ENCODE measurements at places on chromosomes 16 and 17. TPM values are rescaled to one million over a fixed set of nuclear protein-coding genes. Genes with fewer than 3 reads are reported as not detected.

DNA sequence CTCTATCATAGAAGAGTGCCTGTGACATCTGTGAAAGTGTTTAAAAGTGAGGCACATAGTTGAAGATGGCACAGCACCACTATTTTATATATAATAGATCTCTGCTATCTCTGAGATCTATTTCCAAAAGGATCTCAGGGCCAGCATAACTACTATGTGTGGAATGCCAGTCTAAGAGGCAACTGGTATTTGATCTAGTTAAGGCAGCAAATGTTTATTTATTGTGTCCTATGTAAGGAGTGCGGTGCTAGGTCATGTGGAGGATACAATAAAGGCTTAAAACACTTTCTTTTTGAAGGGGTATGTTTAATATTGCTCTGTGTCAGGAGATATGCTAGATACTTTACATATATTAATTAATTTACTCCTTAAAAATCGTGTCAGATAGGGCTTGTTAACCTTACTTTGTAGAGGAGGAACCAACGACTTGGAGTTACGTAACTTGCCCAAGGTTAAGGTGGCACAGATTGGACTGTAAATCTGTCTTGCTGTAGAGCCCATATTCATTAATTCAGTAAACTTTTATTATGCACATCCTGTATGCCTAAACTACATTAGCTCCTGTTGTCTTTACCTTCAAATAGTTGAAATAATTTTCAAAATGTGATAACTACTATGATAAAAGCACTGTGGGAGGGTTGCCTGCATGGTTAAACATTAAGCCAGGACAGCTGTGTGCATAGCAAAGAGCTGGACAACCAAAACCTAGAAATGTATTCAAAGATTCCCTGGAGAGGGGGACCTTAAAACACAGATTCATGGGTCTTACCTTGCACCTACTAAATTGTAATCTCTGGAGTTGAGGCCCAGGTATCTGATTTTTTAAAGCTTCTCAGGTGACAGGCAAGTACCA, 83.3 kb downstream of the NLK start:
- no peak for DNase-seq
- H3K4me3 ChIP-seq: no peak overlapping the region
- no peak overlapping the region for H3K27ac ChIP-seq
- no peaks in the 10 kb centered on the region for H3K36me3 ChIP-seq
- no peaks in the 10 kb centered on the region for H3K27me3 ChIP-seq

- peaks cover 8% of the 10 kb centered on the region for H3K27me3 ChIP-seq
- H3K4me1 ChIP-seq: peaks cover 8% of the 10 kb centered on the region
- DNase-seq: peak; percentile 87
- peak overlapping the region; percentile 49 for H3K4me3 ChIP-seq
- H3K27ac ChIP-seq: no peak overlapping the region
These were observed 64.4 kb upstream of the DNAJA2 start for GRCh38 chr16:47037746-47038458.

DNA sequence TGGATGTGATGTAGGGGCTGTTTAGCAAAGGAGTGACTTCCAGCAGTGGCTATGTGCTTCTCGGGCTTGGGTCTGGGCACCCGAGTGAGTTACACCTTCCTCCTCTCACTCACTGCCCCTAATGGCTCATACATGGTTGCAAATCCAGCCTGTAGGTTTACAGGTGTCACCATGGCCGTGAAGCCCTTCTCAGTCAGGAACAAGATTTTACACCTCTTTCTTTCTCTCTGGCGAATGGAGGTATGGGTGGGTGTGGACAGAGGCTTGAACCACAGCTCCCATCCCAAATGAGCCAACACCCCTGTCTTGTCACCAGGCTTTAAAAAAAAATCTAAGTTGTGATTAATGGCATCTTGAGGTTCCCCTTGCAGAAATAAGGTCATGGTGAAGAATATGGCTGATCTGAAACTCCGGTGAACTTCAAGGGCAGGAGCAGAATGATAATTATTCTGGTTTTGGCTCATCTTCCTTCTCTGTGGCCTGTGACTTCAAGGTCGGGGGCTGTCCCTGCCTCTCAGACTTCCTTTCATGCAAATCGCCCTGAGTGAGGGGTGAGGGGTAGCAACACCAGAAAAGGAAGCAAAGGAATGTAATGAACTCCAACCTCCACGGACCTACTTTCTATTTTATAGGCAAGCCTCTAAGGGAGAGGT, 331.2 kb downstream of the MAF start:
- H3K4me1 ChIP-seq: no peaks in the 10 kb centered on the region
- DNase-seq: no peak
- H3K4me3 ChIP-seq: no peak overlapping the region
- no peak overlapping the region for H3K27ac ChIP-seq
- H3K36me3 ChIP-seq: no peaks in the 10 kb centered on the region

DNA sequence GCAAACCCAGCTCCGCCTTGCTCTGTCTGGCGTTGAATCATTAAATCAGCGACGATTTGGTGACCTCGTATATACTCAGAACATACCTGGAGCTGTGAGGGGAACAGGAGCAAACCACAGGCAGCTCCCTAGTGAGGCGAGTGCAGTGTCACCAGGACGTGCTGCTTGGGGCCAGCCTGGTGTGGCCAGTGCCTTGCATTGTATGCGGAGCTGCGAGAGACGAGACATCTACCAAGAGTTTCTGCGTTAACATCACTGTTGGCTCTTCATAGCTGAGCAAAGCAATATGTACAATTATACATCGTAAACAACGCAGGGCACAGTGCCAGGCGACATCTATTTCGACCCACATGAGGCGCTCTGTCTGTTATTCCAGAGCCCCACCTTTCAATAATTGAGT, 27.9 kb downstream of the MINK1 start:
- H3K27me3 ChIP-seq: no peaks in the 10 kb centered on the region
- H3K4me1 ChIP-seq: peaks cover 28% of the 10 kb centered on the region

- no peak overlapping the region for H3K27ac ChIP-seq
- no peak for DNase-seq
- peaks cover 34% of the 10 kb centered on the region for H3K36me3 ChIP-seq
- peaks cover 28% of the 10 kb centered on the region for H3K4me1 ChIP-seq
These were observed 553 bp downstream of the RHBDL1 start for GRCh38 chr16:675884-676564.

- peaks cover 75% of the 10 kb centered on the region for H3K36me3 ChIP-seq
- no peaks in the 10 kb centered on the region for H3K27me3 ChIP-seq
- H3K4me1 ChIP-seq: peaks cover 3% of the 10 kb centered on the region
- H3K27ac ChIP-seq: no peak overlapping the region
These were observed 59.0 kb upstream of the ATP2A3 start for GRCh38 chr17:4023220-4023619.

DNA sequence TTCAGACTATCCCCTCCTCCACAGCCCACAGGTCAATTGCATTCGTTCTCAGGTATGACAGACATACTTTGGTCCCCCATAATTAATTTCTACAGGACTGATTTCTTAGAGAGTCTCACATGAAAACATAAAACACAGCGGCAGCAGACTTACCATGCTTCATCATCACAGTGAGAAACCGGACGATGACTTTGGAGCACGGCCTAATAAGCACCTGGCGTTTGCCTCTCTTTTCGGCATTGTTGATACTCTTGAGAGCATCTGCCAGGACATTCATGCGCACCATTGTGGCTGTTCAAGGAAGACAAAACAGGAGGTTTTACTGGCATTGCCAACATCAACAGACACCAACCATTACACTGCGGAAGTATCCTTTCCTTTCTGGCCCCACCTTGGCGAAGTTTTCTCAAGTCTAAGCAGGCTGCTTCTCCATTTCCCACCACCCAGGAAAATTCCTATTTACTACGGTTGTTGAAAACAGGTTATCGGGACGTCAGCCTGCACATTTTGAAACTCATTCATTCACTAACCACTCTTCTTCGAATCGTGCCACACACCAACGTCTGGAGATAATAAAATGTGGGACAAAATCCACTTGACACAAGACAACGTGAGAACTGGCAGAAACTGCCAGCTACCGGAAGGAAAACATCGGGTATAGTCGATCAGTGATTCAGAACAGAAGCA, 1.2 kb downstream of the RPS15A start:
- peak overlapping the region; percentile 77 for H3K27ac ChIP-seq
- no peaks in the 10 kb centered on the region for H3K27me3 ChIP-seq
- peaks cover 58% of the 10 kb centered on the region for H3K36me3 ChIP-seq
- peaks cover 22% of the 10 kb centered on the region for H3K4me1 ChIP-seq
- peak overlapping the region; percentile 74 for H3K4me3 ChIP-seq

Gene CCL5
- 0.75 TPM for total RNA-seq
